ENCODE measurements at places on chromosomes 7 and 10.

- no peak for DNase-seq
These were observed 97.3 kb downstream of the GRID1 start for GRCh38 chr10:86269332-86269731.

DNA sequence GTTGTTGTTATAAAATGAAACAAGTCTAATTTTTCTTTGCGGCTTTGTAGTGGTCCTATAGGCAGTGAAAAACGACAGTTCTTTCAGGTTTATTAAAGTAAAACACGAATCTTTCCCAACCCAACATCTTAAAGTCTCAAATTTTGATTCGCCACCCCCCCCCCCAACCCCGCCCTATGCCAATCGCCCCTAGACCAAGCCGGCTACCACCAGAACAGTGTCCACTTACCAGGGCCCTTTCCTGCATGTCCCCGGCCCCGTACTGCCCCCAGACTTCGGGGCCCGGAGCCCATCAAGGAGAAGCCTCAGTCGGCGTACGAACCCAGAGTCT, 335 bp upstream of the CHCHD1 start:
- no peak for DNase-seq

GRCh38 chr10:17650416-17650815, 6.5 kb downstream of the STAM start:
- no peak for DNase-seq

- DNase-seq: no peak
These were observed 110.4 kb downstream of the OSBPL3 start for GRCh38 chr7:24869572-24869971.

DNA sequence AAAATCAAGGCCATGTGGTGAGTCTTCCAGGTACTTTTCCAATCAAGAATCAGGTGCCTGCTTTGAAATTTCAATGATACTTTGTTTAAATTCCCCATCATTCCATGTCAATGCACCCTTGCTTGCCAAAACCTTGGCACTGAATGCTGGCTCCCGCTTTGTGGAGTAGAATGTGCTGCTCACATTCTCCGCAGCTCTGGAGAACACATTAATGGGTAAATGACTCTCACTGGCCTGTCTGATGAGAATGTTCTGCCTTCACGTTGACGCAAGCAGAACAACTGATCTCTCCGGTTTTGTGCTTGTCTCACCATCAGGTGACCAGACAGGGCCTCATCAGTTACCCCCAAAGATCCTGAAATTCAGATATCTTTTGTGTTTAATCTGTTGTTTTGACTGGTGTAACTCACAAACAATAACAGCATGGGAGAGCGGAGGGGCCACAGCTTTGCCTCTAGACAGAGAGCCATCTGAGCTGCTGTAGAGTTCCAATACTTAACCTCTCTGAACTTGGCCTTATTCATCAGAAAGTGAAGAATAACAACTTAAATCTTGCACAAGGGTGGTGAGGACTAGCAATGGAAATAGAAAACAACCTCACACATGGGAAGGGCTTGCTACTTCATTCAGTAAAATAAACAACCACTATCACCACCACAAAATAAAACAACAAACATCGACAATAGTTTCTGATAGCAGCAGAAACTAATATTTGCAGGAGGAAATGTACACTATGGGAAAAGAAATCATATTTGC, 276.9 kb upstream of the IGFBP3 start:
- DNase-seq: no peak

GRCh38 chr7:129067943-129068548, 13.1 kb upstream of the TNPO3 start:
- DNase-seq: no peak

Measured in activated gamma-delta T cell (primary cell).